ENCODE measurements at places on chromosomes 4 and X.

DNA sequence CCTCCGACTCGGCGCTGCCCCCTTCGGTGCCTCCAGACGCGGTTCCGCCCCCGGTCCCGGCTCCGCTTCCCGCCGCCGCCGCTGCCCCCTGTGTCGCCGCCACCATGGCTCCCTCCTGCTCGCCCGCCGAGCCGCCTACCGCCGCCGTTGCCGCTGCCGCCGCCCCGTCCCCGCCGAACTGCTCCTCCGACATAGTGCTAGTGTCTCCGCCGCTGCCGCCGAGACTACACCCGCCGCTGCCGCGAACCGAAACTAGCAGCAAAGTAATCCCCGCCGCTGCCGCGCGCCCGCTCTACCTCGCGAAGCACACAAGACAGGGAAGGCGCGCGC lies 340 bp downstream of the HNRNPD start:
- no peak for DNase-seq

DNA sequence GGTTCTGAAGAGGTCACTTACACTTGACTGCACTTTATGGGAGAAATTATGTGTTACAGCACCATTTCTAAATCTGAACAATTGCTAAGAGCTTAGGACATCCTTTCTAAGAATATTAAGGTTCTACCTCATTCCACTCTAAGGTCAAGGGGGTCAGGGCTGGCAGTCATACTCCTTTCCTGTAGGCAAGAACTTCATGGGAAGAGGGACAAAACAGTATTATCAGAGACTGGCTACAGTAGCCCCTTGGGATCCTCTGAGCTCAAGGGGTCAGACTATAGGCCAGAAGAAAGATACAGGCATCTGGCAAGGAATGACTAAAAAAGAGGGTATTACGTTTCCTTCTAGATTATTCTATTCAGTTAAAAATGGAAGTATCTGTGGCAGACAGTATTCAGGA lies 115.1 kb downstream of the RASL11B start:
- no peak for DNase-seq

DNA sequence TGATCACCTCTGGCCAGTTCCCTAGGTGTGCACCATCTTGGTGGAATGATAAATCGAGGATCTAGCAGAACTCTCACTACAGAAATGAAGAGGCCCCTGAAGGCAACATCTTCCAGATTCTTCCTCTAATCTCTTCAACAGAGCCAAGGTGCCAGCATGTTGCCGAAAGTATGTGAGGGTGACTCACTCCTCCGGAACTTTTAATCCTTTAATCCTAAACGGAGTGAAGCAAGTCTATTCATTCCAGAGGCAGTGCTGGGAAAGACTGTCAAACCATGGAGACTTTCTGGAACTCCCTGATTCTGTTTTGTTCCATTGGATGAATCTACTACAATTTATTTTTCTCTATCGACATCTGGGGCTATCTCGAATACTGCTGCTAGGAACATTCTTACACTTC lies 68.7 kb downstream of the SUPT20HL2 start:
- no peak for DNase-seq

- DNase-seq, result no peak
These were observed 205.9 kb downstream of the PTTG2 start for GRCh38 chr4:38166082-38166481.

- no peak for DNase-seq
These were observed 5.0 kb downstream of the GRK4 start for GRCh38 chr4:2968381-2968780.

- no peak for DNase-seq
These were observed 183.4 kb downstream of the CBR4 start for GRCh38 chr4:168826620-168827019.

DNA sequence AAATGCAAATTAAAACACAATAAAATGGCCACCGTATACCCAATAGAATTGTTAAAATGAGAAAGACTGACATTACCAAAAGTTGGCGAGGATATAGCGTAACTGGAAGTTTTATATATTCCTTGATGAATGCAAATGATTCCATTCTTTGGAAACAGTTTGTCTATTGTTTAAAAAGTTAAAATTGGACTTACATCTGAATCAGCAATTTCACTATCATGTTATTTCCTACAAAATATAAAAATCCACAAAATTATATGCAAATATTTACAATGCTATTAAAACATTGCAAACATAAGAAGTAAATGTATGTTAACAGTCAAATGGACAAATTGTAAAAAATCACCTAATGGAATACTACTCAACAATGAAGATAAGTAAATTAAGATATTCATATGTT lies 852.2 kb upstream of the NDST4 start:
- DNase-seq, result no peak

DNA sequence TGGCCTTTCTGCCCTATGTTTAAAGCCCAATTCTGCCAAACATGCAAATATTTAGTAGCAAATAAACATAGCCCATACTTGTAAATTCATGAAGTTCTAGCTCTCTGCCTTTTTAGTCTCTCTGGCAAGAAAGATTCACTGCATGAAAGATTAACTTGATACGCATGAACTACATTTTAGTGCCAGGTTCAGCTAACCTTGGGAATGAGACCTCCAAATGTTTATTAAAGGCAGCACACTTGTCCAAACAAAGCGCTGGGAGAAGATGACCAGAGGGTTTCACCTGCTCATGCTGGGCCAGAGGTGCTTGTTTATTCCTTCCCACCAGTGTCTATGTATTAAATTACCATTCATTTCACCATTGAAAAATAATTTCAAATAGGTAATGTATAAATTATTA lies 44.5 kb upstream of the IL1RAPL1 start:
- DNase-seq, result no peak

GRCh38 chr4:113675731-113676697 lies 85.5 kb downstream of the CAMK2D start:
- DNase-seq, result no peak

DNA sequence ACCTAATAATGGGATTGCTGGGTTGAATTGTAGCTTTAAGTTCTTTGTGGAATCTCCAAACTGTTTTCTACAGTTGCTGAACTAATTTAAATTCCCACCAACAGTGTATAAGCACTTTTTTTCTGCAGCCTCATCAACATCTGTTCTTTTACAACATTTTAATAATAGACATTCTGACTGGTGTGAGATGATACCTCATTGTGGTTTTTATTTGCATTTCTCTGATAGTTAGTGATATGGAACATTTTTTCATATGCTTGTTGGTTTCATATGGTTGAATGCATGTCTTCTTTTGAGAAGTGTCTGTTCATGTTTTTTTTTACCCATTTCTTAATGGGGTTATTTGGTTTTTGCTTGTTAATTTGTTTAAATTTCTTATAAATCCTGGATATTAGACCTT lies 1718.9 kb downstream of the C4orf33 start:
- DNase-seq, result no peak

- no peak for DNase-seq
These were observed 106.9 kb downstream of the C4orf51 start for GRCh38 chr4:145786830-145787229.

- DNase-seq, result no peak
These were observed 80.9 kb downstream of the PRDM5 start for GRCh38 chr4:120841580-120841979.

DNA sequence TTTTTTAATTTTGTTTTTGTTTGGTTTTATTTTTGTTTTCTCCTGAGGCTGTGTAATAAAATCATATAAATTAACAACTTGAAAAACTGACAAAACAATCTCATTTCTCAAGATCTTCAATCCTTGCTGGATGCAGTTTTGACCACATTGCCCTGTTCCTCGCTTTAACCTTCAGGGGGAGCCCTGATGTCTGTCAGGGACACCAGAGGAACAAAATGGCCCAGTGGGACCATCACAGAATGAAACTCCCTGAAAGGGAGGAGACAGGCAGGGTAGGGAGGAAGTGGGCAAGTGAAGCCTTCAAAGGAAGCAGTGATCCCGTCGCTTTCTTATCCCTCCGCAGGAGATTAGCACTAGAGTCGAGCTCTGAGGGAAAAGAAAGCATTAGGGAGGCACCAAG lies 274.9 kb upstream of the LDB2 start:
- DNase-seq, result no peak

GRCh38 chrX:20767346-20767745 lies 500.6 kb upstream of the RPS6KA3 start:
- no peak for DNase-seq

DNA sequence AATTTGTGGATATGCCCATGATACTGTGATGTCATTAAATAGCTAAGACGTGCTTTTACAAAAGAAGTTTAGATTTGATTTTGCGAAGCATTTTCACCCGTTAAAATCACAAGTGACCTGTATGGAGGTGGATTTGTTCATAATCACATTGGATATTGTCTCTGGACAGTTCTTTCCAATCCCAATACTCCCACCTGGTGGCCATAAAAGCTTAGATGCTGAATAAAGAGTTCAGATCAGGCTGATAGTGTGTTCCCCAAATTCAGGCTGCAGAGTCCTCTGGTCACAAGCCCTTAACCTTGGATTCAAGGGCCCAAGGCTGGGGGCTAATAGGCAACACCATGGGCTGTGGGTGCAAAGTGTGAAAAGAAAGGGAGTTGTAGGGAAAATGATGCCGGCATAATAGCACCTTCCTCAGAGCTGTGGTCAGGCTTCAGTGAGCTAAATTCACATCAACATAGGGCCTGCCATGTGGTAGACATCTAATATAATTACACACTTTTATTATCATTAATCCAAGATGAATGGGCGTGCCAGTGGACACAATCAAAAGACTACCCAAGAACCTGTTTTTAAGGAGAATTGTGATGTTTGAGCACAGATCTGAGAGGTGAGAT lies 28.1 kb downstream of the SMIM43 start:
- DNase-seq, result no peak

- DNase-seq, result no peak
These were observed 30.5 kb upstream of the TCEANC start for GRCh38 chrX:13622401-13622964.

- no peak for DNase-seq
These were observed 7.2 kb downstream of the PRDM5 start for GRCh38 chr4:120915336-120915735.

GRCh38 chr4:170990989-170991589 lies 822.1 kb upstream of the GALNTL6 start:
- DNase-seq, result no peak

GRCh38 chr4:164846566-164846965 lies 30.4 kb upstream of the APELA start:
- no peak for DNase-seq

- no peak for DNase-seq
These were observed 26.4 kb downstream of the JADE3 start for GRCh38 chrX:46938589-46938988.

DNA sequence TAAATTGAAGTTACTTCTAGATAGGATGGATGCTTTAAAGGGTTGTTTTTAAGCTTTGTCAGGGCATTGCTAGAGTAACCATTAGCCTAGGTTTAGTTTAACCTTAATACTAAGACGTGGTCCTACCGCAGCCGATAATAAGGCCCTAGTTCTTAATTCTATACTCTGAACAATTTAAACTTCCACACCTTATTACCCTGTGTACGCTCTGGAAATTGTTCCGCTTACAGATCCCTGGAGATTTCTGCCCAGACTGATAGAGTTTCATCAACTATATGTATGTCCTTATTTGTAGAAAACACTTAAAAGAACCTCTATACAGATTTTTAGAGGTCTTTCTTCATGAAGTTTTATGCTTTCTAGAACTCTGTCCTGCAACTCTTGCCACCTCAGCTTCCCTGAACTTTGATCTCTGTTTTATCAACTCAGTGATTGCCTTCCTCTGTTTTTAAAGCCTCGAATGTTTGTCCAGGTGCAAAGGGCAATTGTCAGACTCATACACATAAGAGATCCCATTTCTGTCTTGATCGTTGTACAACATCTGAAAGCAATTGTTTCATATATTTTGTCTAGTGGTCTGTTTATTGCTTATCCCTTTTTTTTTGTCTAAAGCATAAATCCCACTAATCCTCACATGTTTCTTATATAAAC lies 71.1 kb upstream of the VCX start:
- no peak for DNase-seq

DNA sequence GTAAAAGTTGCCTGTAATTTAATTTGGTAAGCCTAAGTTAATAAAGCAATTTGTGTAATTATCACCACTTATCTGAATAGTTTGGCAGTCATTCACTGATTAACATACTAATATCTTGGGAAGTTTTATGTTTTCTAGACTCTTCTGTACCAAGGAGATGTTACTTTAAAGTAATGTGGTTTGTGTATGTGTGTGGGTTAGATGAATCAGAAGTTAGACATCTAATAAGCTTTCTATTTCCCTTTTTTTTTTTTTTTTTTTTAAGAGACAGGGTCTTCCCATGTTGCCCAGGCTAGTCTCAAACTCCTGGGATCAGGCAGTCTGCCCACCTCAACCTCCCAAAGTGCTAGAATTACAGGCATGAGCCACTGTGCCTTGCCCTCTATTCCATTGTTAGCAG lies 5.3 kb downstream of the SLAIN2 start:
- no peak for DNase-seq

DNA sequence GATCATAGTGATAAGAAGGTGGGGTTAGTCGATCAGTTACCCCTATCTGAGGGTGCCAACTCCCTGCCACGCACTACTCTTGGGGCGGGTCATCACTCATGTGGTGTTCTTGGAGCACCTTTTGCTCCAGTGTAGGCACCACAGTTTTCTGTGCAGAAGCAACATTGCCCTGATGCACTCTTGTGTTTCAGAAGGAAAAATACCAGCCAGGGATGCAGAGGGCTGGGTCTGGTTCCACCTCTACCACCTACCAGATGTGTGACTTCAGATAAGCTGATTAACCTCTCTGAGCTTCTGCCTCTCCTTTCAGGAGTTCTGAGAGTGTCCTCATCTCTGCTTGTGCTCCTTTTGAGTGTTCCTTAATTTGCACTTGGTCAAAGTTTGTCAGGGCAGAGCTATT lies 29.9 kb upstream of the PROM1 start:
- DNase-seq, result no peak

GRCh38 chr4:107736037-107736436 lies 16.0 kb upstream of the PAPSS1 start:
- no peak for DNase-seq

DNA sequence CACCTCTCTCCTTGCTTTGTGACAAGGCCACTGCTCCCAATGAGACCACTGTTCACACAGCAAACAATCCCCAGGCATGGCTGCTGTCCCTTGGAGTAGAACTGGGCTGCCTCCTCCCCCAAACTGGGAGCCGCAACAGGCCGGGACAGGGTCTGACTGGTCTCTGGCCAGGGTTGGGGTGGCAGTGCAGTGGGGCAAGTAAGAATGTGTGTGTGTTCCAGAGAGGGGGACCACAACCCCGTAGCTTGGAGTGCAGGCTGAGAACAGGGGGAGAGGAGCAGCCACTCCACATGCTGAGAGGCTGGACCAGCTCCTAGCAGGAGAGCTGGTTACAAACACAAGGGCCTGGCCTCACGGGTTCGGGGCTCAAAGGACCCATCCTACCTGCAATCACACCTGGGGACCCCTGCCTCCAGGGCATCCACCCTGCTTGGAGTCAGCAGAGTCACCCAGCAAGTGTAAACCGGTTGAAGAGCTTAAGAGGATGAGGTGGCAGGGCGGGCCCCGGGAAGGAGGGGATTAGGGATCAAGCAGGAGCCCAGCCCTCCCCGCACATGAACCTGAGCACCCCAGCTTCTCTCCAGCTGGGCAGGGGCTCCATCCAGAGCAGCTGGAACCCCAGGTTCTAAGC lies 3.8 kb upstream of the ZNF185 start:
- no peak for DNase-seq

DNA sequence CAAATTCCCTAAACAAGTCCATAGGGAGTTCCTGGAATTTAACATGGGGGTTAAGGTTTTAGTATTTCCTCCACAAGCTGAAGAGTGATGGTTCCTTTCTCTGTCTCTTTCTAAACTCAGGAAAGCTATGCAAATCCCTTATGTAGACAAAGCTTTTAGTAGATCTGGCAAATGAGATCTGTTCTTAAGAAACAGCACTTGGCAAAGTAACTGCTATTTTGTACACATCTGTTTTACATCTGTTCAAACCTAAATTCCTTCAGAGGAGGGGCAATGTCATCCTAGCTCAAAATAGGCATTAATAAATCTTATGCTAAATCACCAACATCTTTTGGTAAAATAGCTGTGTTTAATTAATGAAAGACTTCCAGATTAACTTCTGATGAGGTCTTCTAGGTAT lies 137.8 kb upstream of the TBC1D9 start:
- no peak for DNase-seq
